ENCODE measurements at places on chromosomes 3 and 15.
A peak's percentile ranks its signal among the peaks of the same experiment; 100 is the strongest.

- no peak for DNase-seq
These were observed 3.8 kb upstream of the KLHL40 start for GRCh38 chr3:42681361-42682038.

GRCh38 chr15:82804575-82804949 lies 1.3 kb downstream of the FSD2 start:
- DNase-seq, result no peak

DNA sequence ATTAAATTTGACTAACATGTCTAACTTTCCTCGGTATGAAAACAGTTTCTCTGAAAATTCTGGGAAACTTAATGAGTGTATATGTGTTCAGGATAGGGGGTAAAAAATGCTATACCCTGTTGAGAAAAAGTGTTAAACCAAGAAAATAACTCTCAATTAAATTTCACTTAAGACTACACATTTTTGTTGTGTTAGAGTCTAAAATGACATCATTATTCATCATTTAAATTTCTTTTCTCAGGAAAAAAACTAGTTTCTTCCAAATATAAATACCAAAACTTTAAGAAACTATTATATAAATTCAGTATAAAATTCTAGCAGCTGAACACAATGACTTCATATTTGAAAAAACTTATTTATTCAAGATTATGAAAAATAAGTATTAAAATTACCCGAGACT lies 52.2 kb downstream of the ZNF148 start:
- no peak for DNase-seq

- DNase-seq, result no peak
These were observed 141.1 kb downstream of the PGPEP1L start for GRCh38 chr15:98866511-98866910.

DNA sequence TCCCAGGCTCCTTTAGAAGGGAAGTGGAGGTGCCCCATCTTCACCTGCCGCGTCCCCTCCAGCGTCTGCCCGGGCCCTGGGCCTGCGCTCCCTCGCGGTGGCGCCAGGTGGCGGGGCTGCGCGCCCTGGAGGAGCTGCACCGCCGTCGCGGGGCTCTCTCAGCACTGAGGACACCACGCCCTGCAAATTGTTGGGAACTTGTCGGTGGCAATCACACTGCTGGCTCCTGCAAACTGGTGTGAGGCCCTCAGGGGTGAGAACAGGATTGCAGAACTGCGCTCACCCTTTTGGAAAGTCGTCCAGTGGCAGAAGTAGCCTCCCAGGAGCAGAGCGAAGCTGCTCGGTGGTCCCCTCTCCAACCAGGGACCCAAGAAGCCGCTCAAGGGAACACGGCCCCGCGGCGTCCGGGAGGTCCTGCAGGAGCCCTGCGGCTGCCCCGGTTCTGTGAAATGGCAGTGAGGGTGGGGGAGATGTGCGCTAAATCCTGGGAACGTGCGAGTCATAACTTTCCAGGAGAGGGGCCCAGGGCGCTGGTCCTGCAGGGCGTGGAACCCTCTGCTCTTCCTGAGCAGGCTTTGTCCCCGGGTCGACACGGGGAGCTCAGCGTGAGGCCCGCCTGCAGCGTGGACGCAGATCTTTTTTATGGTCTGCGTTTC lies 995 bp upstream of the LRRK1 start:
- peak; percentile 1 for DNase-seq

DNA sequence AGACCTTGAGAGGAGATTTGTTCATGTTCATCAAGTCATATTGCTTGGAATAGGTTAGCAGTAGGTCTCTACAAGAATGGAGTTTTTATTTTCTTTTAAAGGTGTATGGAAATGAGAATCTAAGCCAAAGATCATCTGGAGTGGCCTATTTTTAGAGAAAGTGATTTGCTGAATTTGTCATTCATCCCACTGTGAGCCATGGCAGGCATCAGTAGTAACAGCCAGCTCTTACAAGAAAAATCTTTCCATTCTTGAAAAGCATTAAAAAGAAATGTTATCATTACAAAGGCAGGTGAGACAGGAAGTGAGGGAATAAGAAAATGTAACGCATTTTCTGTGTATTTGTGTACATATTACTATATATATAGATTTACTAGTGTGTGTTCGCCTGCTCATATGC lies 29.6 kb downstream of the STAC start:
- DNase-seq, result no peak

- no peak for DNase-seq
These were observed 265.2 kb upstream of the ZNF385D start for GRCh38 chr3:22016197-22016596.

DNA sequence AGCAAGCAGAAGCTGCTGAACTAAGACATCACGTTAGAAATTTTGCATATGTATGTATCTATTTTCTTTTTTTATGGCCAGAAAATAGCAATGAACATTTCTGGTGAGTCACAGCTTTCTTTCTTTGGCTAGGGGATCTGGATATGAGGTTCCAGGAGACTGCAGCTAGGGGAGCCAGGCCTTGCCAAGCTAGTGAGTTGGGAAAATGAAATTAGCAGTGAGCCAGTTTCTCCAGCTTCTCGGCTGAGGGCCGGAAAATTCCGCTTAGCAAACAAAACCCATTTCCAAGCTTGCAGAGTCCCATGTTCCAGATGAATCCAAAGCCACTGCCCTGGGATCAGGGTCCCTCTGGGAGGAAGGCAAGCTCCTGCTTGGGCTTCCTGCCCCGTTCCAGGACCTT lies 137.6 kb downstream of the SRGAP3 start:
- DNase-seq, result no peak

DNA sequence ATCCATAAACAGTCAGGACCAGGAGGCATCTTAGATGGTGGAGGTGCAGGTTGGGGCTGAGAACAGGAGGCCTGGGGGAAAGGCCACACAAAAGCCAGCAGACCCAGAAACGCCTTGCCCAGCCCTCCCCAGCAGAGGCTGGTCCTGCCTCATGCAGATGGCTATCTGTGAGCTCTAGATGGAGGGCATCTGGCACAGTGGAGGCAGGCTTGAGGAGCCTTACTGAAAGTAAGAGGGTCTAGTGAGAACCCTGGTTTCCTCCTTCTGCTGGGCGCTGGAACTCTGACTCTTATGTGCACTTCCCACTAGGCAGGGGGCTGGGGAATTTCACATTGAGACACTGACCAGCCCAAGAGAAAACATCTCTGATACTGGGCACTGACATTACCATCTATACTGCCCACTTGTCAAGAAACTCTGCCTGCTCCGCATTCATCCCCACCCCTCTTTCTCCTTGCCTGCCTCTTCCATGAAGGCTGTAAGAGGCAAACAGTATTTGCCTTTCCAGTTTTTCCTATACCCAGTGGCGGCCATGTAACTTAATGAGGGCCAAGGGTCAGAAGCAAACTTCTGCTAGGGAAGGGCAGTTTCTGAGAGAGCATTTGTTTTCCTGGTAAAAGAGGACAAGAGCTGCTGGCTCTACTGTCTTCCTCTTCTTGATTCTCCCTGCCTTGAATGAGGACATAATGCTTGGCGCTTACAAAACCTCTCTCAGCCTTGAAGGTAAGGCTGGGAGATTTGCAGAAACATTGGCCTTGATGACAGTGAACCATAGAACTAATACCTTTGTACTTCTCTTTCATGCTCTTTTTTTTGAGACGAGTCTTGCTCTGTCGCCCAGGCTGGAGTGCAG lies 4.4 kb upstream of the SCN5A start:
- DNase-seq, result no peak

DNA sequence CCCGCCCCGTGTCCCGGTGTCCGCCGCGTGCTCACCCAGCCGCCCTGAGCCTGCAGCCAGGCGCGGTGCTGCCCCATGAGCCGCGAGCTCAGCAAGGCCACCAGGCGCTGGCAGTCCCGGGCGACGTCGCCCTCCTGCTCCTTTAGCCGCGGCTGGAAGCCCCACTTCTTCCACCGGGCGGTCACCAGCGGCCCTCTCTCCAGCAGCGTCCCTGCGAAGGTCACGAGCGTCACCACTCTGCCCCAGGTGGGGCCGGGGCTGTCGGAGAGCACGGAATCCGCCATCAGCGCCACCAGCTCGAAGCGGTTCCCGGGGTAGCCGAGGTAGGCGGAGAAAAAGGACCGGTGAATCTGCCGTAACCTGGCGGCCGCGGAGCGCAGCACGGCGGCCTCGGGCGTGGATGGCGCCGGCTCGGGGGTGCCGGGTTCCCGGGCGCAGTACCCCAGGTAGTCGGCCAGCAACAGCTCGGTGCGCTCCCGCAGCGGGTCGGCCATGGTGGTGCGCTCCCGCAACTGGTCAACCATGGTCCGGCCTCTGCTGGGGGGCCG lies 298 bp downstream of the BCL2L10 start:
- DNase-seq, result no peak

DNA sequence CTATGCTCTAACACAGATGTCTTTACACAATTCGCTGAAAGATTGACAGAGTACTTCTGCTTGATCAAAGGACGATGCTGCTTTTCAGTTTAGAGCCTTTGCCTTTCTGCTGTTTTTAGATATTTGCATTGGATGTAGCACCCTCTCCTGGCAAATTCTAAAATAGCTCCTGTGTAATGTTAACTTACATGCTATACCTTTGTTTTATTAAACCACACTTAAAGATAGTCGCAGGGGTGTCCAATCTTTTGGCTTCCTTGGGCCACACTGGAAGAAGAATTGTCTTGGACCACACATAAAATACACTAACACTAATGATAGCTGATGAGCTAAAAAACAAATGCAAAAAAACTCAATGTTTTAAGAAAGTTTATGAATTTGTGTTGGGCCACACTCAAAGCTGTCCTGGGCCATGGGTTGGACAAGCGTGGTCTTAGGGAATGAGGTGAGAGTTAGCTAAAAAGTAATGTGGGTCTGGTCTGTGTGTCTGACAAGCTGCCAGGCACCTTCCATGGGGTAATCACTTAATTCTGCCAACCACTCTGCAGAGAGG lies 62.9 kb downstream of the ATG7 start:
- no peak for DNase-seq

- DNase-seq, result no peak
These were observed 9.6 kb upstream of the MYZAP start for GRCh38 chr15:57582090-57582489.

DNA sequence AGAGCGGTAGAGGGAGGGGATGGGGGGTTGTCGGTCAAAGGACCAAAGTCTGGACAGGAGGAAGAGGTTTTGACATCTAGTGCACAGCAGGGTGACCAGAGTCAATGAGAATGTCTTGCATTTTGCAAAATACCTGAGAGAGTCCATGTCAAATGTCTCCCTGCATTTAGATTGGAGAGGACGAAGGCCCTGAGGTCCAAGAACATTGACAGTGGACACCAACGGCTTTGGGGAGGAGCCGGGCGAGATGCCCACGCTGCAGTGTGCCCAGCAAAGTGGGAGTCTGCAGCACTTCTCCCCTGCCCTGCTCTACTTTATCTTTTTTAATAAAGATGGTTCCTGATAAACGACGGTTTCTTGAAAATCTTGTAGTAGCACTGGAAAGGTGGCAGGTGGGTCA lies 67.4 kb upstream of the TAMM41 start:
- DNase-seq, result no peak

DNA sequence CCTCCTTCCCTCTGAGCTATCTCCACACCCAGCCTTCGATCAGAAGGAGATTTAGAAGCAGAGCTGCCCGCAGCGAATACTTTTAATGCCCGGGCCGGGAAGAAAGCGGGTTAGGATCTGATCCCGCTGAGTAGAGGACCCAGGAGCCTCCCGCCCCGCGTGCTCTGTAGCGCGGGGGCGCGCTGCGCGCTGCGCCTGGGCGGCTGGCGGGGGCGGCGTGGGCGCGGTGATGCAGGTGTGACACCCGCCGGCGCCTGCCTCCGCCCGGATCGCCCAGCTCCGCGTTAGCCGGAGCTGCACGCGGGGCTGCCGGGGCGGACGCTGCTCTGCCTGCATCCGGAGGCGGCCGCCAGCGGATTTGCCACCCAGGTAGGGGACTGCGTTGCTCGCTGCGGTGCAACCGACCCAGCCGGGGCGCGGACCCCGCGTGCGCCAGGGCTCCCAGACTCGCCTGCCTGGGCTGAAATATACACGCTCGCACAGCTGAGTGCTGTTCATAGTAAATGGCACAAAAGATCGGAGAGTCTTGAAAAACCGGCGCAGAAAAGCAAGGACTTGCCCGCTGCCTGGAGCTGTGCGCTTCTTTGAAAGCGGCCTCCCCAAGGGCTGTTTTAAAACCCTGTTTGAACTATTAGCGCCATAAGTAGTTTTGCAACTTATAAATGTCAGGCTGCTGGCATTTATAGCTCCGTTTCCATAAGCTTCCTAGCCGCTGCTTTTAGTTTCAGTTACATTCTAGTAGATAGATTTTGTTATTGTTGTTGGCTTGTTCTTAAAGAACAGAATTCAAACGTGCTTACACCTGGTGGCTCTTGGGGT lies at the start of gene SV2B:
SV2B (plus strand) TSS at position 263 of the 819 bp plus-strand sequence. CDS start 126,007 bp downstream, outside the sequence.
- DNase-seq, result no peak

- DNase-seq, result no peak
These were observed 128.0 kb downstream of the SRGAP3 start for GRCh38 chr3:9121366-9122001.

DNA sequence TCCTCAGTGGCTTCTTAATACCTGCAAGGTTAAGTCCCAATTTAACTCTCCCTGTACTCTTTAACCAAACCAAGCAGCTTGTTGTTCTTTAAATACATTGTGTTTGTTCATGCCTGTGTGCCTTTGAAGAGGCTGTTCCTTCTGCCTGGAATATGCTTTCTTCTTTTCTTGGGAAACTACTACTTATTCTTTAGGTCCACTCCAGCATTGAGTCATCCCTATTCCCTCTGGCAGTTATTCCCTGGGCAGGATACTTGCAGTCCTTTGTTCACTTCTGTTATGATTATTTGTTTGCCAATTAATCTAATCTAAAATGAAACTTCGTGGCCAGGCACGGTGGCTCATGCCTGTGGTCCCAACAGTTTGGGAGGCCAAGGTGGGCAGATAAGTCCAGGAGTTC lies 139.3 kb downstream of the ZNF609 start:
- no peak for DNase-seq

DNA sequence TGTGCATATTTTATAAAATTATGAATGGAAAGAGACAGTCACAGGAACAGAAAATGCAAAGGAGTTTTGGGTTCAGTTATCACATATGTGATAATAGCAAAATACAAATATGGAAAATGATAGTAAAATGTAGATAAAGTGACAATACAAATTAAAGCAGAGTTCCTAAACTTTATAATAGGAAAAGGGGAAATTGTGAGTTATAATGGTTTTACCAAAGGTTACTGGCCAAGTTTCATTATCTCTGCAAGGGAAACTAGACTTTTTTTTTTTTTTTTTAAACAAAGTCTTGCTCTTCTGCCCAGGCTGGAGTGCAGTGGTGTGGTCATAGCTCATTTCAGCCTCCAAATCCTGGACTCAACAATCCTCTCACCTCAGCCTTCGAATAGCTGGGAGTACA lies 228.7 kb upstream of the CGNL1 start:
- no peak for DNase-seq

DNA sequence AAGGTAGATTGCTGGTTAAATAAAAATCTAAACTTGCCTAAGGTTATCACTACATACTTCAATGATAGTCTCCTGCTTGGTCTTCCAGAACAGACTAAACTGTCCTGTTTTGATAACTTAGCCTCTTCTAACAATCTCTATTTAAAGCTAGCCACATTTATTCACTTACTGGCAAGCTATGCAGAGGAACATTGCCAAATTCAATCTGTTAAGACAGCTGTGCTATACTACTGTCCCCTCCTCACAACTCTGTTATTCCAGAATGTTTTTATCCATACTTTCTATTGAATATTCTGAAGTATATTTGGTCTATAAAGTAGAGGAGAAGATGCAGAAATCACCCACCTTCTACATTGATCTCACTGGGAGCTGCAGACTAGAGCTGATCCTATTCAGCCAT lies 594.0 kb upstream of the CCDC54 start:
- DNase-seq, result no peak
